AG09309 (cell line): ENCODE measurements at places on chromosomes 5 and 9.
A peak's percentile ranks its signal among the peaks of the same experiment; 100 is the strongest.

DNA sequence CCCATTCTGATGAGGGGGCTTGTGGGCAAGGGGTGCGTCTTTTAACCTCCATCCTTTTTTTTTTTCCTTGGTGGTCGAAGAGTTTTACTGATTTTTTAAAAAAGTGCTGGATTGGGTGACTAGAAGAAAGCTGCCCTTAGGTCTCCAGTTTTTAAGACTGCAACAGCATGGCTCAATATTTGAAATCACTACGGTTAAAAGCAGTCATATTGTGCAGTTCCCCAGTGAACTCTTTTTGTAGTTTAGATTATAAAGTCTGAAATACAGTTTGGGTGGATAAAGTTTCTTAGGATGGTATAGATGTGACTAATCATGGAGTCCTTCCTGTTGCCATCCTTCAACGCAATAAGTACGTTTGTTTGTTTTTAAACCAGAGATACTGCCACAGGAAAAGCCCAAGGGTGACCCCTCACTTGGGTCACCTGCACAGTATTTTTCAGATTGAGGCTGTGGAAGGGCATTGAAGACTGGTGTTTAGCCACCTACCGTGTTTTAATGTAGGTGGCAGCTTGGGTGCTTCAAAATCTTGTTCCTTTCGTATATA lies 520 bp upstream of the DHFR start:
- DNase-seq, result no peak

DNA sequence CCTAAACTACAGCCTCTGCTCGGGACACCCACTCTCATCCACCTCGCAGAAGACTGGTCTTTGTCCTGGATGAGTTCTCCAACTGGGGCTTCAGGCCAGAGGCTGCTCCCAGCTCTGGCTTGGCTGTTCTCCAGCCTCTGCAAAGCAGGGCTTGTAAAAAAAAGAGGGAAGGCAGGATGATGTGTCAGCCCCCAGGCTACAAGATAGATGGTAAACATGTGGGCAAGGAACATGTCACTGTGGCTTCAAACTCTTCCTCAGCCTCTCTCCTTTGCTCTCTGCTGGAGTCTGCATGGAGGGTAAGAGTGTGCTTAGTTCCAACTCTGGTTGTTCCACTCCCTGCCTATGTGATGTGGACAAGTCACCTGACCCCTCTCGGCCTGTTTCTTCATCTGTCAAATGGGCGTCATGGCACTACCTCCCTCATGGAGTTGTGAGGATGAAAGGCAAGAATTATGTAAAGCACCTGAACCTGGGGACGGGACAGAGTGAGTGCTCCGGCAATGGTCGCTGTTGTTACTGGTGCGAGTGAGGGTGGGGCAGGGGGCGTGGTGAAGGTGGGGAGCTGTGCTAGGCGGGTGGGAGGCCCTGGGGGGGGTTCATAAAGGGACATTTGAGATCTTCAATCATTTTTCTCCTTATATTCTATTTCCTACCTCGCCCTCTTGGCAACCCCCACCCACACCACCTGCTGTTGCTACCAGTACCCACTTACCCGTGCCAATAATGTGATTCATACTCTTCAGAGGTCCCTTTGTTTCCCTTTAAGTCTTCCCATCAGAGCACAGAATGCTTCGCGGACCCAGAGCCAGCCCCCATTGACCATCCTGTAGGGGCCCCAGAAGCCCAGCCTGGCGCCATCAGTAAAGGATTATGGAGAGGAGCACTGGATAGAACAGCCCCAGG lies 6.8 kb upstream of the ZNF79 start:
- DNase-seq, result peak; percentile 57

- no peak for DNase-seq
These were observed 228.8 kb downstream of the CD180 start for GRCh38 chr5:66967826-66968262.

DNA sequence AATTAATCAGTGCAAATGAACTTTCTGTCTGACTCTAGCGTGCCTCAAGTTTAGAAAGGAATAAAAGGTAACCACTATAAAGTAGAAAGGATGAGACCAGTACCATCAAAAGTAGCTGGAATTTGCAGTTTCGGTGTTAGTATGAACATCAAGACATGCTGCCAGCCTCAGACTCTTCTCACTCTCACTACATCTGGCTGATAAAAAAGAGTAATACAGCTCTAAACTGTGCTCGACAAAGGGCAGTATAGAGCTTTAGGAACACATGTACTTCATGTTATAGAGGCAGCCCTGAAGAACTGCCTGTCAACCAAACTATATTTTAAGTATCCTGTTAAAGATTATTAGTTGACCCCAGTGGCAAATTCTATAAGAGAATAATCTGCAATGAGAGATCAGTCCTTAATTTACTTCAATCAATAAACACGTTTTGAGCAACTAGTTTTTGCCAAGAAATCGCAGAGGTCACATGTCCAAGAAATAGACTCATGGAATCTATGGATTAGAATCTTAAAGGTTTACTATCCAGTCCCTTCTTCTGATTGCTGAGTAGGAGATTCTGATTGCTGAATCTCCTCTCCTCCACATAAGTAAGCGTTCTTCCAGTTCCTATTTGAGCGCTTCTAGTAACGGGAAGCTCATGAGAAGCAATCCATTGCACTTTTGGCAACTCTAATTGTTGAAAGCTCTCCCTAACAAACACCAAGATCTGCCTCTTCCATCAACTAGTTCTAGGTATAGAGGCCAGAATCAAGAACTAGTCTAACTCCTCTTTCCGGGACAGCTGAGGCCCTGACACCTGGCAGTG lies 941 bp downstream of the XPA start:
- DNase-seq, result no peak

DNA sequence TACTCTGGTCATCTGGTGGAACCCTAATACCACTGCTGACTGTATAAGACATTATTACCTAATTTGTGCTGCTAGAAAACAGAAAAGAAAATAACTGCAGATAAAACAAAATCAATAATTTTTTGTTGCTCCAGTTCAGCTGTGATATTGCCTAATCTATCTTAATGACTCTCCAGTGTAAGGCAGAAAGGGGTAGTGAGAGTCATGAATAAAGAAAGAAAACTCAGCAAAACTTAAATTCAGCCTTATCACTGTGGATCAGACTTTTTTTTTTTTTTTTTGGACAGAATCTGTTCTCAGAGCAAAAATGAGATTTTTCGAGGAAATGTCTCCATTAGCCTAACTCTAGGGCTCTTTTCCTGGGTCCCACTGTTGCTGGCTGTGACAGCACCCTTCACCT lies 1.1 kb upstream of the DOCK2 start:
- no peak for DNase-seq

- no peak for DNase-seq
These were observed 996.0 kb upstream of the ARRDC3 start for GRCh38 chr5:92378966-92379611.

- DNase-seq, result no peak
These were observed 72.6 kb upstream of the DMRTA1 start for GRCh38 chr9:22374051-22374450.

GRCh38 chr9:110142868-110143481 lies 65.0 kb downstream of the C9orf152 start:
- DNase-seq, result no peak

DNA sequence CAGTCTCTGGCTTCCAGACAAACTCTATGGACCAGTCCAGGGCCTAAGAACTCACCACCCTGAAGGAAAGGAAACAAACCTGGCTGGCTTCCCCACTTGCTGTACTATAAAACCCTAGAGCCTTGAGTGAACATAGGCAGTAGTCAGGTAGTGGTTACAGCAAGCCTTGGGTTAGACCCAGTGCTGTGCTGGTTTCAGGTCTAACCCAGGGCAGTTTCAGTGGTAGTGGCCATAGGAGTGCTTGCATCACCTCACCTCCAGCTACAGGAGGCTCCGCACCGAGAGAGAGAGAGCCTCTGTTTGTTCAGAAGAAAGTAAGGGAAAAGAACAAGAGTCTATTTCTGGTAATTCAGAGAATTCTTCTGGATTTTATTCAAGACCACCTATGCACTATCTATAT lies 714.1 kb upstream of the CDH10 start:
- DNase-seq, result no peak

- no peak for DNase-seq
These were observed 16.9 kb downstream of the CAMSAP1 start for GRCh38 chr9:135890190-135891026.

GRCh38 chr5:12242950-12243888 lies 339.0 kb upstream of the CTNND2 start:
- no peak for DNase-seq

- DNase-seq, result no peak
These were observed at the start of gene GZMA for GRCh38 chr5:55102348-55102747. Gene GZMA, plus strand, starts transcription at chr5:55102646. Its CDS starts 37 bp downstream, at chr5:55102683.

GRCh38 chr9:82404881-82405280 lies 416.3 kb downstream of the SPATA31D1 start:
- no peak for DNase-seq

- DNase-seq, result peak; percentile 25
These were observed 35.6 kb downstream of the KLHL3 start for GRCh38 chr5:137700282-137700680.

DNA sequence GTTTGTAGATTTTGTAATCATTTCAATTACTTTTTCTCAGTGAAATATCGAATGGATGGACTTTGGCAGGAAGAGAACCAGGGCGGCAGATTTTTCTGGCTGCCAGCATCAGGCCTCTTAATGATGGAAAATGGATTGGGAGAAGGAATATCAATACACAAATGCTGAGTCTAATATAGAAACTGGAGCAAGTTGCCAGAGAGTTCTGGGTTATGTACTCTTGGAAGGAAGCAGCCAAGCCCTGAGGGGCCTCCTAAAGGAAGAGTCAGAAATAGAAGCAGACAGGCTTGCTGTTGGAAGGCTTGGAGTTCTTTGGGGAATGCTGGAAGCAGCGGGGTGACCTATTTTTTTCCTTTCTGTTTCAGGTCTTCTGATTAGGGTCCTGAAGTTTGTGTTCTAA lies 428.6 kb downstream of the DMAC1 start:
- no peak for DNase-seq

DNA sequence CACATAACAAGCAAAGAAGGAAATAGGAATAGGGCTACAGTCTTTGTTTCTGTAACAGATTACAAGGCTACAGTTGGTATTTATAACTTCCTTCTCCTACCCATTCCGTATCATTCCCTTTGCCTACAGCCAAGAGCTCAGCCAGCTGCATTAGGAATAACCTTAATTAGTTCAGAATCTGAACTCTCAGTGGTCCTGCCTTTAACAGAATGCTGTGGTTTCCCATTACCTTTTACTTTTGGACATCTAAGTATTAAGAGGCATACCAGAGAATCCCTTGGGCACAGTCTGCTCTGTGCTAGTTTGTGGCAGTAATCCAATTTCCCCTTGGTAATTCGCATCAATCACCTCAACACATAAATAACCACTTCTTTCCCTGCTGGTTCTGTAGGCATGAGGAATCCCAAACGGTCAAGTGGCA lies 44.2 kb downstream of the PKD2L2 start:
- no peak for DNase-seq

DNA sequence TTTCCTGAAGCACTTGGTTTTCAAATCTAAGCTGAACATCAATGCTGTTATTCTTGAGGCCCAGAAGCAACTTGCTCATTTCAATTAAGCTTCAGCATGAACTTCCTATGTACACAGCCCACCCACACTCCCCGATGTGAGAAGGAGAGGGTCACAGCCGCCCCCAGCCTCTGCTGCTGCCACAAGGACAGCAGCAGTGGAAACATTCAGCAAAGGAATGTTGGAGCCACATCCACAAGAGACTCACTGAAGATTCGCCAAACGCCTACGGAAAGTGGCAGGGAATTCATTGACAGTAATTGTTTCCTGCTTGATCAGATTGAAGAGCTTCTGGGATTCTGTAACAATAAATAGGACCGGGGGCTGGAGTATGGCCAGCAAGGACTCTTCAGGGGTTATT lies 2.9 kb downstream of the TGFBI start:
- no peak for DNase-seq

GRCh38 chr9:129671519-129671918 lies 6.1 kb downstream of the PRRX2 start:
- DNase-seq, result no peak

DNA sequence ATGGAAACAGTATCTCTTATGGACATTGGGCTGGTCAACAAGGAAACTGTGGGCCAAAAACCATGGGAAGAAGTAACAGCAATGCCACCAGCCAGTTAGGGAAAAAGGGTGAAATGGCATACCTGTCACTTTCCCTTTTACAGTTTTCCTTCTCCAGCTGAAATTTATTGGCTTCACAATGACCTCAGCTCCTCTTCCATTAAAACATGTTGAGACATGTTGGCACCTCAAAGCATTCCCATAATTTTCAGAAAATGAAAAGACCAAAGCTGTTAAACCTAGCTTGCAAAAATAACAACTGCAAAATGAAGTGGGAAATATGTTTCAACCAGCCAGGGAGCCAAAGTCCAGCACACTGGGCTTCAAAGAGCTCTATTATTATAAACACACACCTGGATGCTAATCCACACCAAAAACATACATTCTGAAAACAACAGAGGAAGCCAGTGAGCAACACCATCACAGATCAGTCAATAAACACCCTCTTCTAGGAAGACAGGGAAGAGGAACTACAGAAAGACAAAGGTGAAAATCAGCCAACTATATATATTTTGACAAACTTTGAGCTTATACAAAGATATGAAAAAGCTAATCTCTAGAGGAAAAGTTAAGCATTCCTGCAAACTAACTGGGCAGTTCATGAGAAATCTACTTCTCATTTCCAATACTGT lies 78.4 kb upstream of the PTGER4 start:
- no peak for DNase-seq

DNA sequence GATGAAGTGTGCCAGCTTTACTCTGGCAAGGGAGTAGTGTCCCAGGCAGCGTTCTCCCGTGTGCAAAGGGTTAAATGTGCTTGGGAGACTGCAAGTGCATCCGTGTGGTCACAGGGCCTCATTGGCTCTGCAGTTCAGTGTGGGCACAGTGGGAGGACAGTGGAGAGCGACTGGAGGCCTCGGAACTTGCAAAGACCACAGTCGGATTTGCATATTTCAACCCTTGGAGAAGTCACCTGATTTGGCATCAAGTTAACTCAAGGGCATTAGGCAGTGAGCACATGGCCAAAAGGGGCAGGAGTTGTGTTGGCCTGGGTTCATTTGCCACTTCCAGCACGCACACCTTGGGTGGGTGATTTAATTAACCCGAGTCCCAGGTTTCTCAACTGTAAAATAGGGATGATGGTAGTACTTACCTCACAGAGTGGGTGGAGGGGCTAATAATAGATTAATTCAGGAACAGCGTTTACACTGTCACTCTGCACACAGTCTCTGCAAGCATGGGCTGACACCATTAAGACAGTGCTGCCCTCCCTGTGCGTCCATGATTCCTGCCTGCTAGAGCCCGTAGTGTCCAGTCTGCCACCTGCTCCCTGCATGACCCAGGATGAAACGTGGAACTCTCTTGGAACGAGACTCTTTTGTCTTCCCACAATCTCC lies 22.7 kb downstream of the JADE2 start:
- no peak for DNase-seq

GRCh38 chr9:131588396-131588795 lies 43.1 kb downstream of the PRRT1B start:
- DNase-seq, result no peak

- DNase-seq, result no peak
These were observed 1.8 kb downstream of the MARCHF6 start for GRCh38 chr5:10355071-10355889.

- no peak for DNase-seq
These were observed 2010.0 kb upstream of the WWC1 start for GRCh38 chr5:166281433-166281832.

DNA sequence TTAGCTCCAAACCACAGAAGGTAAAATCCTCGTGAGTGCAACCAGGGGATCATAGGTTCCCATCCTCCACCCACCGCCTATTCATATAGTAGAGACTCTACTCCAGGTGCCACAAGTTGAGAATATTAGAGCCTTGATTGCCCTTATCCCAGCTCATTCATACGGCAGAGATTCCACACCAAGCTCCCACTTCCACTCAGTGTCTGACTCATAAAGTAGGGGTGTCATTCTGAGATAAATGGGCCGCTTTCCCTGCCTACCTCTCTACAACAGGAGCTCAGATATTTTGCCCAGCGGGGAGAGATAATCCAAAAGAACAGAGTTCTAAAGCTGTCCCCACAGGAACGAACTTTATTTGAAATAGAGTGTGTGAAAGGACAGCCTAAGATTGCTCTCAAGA lies 9.4 kb downstream of the SLC22A4 start:
- DNase-seq, result no peak
